NCI-H446 treated with DMSO at 0.1 percent for 48 hours (cell line): ENCODE measurements at places on chromosomes 1 and 21.

GRCh38 chr1:42960122-42960390 is 1.4 kb upstream of the SLC2A1 start:
- no peak for DNase-seq

GRCh38 chr1:109531826-109532364 is 7.8 kb upstream of the GPR61 start:
- DNase-seq: no peak

DNA sequence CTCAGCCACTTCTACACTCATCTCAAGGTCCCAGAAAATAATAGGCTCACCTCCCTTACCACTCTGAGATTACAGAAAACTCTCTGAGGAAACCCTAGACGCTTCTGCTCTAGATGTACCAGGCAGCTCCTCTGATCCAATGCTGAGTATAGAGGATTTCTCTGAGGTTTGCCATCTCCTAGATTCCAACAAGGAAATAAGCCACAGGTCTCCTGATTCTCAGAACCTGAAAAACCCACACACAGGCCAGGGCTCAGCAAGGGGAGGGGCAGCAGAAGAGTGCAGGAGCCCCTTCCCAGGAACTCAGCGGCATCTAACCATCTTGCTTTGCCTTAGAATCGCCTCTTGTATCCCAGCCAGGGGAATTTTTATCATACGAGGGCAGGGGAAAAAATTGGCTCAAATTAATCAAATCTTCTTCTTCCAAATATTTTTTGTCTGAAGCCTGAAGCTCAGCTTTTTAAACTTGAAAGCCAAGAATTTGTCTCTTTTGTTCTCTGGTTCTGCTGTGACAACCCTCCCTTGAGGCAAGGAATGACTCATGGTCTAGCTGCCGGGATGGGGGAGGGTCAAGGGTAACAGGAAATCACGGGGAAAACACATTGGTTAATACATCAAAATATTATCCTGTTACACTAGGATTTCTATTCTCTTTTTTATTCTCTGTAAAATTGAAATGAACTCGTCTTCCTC is 30.8 kb downstream of the GORAB start:
- DNase-seq: peak; percentile 40

- no peak for DNase-seq
Observed at GRCh38 chr1:6331543-6332273, 61.9 kb downstream of the ACOT7 start.

- DNase-seq: peak; percentile 17
Observed at GRCh38 chr1:41657679-41658295, 173.3 kb upstream of the EDN2 start.

- DNase-seq: no peak
Observed at GRCh38 chr21:43917515-43918384, 52.7 kb downstream of the AGPAT3 start.

DNA sequence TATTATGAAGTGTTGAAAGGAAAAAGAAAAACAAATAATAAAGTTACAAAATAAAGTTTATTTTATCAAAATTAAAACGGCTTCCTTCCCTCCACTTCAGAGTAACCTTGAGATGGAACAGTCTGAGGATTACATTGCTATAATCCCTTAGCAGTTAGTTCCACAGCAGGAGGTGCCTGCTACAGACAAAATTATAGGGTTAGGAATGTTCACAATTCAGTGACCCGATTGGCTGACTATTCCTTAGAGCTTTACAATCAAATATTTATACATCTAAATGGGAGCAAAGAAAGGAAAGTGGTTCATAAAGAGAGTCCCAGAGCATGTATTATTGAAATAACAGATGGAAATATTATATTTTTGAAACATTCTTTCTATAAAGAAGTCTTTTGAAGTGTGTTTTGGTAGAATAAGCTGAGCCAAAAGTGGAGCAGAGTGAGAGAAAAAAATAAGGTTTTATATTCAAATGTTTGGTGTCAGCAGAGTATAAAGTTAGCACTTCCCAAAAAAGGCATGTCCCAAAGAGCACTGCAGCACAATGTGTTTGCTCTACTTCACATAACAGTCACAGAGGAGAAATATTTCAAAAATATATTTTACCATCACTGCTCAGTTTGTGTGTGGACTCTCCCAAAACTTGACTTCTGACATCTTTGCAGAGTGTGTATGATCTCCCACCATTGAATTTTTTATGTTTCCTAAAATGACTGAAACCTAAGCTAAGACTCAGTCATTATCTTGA is 71.4 kb upstream of the GORAB start:
- no peak for DNase-seq

GRCh38 chr21:28712411-28712810 is 280.3 kb downstream of the LTN1 start:
- DNase-seq: no peak

GRCh38 chr1:239884796-239885195 is 206.9 kb upstream of the FMN2 start:
- peak; percentile 47 for DNase-seq

GRCh38 chr1:160818207-160818937 is 22.4 kb downstream of the LY9 start:
- DNase-seq: no peak

GRCh38 chr1:92085727-92086126 is 5.6 kb downstream of the BTBD8 start:
- no peak for DNase-seq

- no peak for DNase-seq
Observed at GRCh38 chr21:14842601-14843000, 222.2 kb downstream of the NRIP1 start.

DNA sequence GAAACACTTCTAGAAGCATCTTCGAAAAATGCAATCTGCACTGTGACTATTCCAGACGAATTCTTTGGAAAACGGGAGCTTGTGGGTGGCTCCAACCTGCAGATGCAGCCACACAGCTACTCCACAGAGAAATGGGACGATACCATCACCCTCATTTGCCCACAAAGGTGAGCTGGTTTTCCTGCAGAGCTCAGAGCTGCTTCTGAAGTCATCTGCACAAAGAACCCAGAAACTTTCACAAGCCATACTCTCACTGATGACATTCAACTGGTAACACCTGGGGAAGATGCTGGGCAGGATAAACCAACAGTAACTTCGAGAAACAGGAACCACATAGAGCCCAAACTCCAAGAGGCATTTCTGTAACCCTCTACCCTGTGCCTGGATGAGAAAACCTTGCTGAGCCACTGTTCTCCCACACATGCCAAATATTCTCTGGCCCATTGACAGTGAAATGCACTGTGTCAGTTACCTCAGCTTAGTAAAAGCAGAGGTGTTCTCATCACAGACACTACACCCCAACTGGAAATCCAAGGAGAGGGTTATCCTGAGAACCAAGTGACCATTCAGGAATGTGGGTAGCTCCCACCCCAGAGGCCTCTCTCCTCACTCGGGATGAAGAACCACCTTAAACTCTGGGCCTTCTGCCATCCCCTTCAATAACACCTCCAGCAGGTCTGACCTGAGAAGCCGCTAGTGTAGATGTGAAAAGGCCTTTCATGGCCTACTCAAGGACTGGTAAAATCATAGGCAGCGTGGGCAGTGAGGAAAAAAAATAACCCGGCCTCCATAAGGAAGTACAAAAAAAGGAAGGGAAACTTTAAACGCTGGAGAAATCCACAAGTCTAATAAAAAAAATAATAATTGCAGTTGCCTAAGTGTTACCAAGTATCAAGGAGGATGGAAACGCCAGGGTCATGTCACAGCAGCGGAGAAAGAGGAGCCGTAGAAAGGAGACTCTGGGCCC is 56.7 kb downstream of the HSF2BP start:
- DNase-seq: no peak

- DNase-seq: no peak
Observed at GRCh38 chr1:46011121-46011695, 121.2 kb downstream of the PIK3R3 start.

DNA sequence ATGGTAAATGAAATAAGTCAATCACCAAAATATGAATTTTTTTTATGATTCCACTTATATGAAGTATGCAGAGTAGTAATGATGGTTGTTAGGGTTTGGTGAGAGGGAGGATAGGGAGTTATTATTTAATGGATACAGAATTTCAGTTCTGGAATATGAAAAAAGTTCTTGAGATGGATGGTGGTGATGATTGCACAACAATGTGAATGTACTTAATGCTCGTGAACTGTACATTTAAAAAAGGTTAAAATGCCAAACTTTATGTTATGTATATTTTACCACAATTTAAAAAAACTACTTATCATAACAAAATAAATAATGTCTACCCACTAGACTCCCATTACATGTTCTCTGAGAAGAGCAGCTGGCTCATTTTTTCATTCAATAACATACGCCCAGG is 55.4 kb upstream of the TTC39A start:
- no peak for DNase-seq

DNA sequence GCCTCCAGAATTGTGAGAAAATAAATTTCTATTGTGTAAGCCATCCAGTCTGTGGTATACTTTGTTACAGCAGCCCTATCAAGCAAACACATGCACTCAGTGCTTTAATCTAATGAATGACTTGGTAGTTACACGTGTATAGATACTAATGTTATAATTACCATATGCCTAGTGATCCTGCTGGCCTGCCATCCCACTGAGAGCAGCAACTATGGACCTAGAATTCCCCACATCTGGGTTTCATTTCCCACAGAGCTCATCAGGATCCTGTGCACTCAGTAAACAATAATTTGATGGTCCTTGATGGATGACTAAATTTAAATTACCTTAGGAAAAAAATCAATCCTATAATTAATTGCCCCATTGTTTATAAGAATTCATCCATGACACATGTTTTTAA is 86.5 kb upstream of the RGS1 start:
- no peak for DNase-seq

- DNase-seq: peak; percentile 82
Observed at GRCh38 chr1:234544087-234544579, 65.2 kb upstream of the TARBP1 start.

GRCh38 chr1:61450872-61451571 is 273.9 kb downstream of the TM2D1 start:
- no peak for DNase-seq

DNA sequence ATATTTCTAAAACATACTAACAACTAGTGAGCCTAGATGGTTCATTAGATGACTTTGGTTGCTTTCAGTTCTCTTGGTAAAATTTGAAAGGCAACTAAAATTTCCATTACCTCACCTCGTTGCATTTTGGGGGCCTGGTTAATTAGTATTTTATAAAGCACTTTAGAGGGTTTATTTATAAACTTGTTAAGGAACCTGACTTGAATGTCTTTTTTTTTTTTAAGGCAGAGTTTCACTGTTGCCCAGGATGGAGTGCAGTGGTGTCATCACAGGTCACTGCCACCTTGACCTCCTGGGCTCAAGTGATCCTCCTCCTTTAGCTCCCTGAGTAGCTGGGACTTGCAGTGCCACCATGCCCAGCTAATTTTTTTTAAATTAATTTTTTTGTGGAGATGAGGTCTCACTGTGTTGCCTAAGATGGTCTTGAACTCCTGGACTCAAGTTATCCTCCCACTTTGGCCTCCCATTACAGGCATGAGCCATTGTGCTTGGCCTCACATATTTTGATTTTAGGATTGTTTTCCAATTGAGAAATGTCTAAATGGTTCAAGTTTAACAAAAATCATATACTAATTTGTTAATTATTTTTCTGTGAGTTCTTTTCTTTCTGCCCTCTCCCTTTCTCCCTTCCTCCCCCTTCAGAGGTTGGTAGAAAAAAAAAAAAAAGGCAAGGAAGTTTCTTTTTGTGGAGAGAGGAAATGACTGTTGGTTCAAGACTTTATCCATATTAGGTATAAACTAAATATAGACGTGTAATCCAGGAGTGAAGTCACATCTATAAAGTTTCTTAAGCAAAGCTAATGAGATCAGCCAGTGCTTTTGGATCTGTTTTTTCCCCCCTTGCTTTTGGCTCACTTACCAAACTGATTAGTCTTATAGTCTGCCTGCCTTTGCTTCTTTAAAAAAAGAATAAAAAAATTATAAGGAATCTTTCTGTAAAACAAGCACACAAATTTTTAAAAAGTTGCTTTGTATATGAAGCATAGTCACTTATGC is 24.7 kb downstream of the CLIC4 start:
- DNase-seq: no peak

DNA sequence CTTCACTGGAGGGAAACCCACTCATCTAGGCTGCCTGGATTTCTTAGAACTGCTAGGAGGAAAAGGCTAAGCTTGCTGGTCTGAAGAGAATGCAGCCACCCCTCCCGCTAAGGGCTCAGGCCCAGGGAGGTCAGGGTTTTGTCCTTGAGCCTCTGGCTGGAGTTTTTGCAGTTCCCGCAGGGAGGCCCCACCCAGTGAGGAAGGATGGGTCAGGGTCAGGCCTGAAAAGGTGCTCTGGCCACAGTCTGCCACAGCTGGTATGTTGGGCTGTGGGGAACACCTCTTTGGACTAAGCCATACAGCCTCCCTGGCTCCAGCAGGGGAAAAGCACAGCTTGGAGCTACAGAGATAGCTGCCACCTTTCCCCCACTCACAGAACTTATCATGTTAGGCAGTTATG is 71.4 kb upstream of the PAPPA2 start:
- DNase-seq: no peak

DNA sequence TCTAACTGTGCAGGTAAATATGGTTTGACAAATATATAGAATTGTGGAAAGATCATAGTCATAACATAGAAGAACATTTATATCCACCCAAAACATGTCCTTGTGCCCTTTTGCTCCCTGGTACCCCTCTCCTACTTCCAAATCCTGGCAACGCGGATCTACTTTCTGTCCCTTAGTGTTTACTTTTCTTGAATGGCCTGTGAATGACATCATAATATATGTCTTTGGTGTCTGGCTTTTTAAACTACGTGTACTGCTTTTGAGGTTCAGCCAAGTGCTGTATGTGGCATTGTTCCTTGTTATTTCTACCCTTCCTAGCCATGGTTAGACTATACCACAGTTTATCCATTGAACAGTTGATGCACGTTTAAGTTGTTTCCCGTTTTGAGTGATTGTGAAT is 155.6 kb downstream of the SDCCAG8 start:
- no peak for DNase-seq

DNA sequence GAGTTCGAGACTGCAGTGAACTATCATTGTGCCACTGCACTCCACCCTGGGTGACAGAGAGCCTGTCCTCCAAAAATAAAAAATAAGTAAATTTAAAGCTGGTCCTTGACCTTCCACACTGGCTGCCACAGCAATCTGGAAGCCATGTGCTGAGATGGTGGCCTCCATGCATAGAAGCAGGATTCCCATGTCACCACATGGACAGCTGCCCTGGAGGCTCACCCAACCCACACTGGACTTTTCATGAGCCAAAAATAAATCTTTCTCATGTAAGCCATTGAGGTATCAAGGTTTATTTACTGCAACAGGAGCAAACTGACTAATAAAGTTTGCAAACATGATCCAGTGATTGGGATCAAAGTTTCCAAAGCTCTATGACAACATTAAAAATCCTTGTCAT is 88.5 kb downstream of the SETD4 start:
- no peak for DNase-seq

GRCh38 chr1:163467289-163467688 is 145.5 kb downstream of the NUF2 start:
- no peak for DNase-seq

DNA sequence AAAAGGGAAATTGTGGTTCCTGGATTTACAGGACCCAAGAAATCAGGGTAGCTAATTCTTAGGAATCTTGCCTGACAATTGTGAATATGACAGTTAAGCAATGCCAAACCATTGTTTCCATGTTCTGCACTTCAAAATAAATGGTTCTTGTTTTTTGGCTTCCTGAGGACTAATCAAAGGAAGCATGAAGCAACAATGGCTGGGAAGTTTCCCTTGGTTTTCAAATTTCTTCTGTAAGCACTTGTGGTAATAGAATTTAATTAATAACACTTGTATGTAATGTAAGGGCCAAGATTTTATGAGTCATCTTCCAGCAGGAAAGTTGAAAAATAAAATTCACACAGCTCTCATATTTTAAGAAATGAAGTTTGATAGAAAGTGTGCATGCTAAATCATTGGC is 31.7 kb downstream of the JAM2 start:
- DNase-seq: no peak
